ENCODE measurements at places on chromosomes 12 and 14.

- no peak for DNase-seq
These were observed 25.1 kb downstream of the DYRK4 start for GRCh38 chr12:4587108-4587507.

DNA sequence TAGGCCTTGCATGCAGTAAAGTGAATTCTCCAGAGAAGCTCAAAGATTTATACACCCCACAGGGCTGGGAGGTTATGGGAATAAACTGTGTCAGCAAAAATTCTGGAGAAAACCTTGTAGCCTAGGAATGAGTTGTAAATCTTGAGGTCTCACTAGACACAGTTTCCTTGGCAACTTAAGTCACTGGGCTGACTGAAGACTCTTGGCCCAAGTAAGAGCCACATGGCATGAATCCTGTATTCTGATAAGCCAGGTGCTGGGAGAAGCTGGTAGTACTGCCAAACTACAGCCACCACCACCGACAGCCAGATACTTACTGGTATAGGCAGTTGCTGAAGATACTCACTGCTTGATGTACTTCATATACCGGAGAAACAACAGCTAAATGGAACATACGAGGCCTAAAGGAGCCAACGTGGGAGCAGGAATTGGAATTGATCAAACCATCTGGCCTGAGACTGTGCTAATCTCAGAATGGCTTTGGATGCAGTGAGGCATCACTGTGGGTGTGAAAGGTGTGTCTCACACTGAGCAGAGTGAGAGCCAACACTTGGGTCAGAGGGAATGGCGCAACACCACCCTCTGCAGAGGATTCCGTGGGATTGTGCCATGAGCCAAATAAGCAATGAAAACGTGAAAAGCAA lies 102.8 kb upstream of the TMCC3 start:
- DNase-seq: no peak

DNA sequence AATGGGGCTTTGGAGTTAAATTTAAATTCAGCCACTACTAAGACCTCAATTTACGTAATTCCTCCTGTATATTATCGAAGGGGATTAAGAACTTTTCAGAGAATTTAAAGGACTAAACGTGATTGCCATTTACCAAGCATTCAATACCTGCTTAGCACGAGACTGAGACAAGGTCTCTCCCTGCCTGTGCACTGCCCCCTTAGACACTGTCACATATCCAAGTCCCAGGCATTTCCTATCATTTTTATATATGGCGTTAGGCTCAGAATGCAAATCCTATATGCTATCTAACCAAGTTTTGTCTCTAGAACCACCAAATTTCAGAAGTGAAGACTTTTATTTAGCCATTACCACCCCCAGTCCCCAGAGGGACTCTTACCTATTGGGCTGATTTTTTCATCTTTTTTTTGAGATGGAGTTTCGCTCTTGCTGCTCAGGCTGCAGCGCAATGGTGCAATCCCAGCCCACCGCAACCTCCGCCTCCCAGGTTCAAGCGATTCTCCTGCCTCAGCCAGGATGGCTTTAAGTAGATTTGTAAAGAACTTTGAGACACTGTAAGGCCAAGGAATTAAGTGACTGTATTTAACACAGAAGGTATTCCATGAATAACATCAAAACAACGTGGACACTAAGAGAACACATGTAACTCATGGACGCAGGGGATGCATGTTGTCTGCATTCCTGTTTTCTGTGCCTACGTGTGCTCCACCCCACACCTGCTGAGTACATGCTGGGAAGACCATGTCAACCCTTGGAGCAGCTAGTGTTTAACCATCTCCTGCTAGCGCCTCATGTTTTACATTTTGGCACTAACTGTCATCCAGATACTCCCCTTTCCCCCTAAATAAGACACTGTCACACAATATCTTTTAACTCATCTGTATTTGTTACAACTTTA lies 6.4 kb downstream of the HSP90AA1 start:
- no peak for DNase-seq

DNA sequence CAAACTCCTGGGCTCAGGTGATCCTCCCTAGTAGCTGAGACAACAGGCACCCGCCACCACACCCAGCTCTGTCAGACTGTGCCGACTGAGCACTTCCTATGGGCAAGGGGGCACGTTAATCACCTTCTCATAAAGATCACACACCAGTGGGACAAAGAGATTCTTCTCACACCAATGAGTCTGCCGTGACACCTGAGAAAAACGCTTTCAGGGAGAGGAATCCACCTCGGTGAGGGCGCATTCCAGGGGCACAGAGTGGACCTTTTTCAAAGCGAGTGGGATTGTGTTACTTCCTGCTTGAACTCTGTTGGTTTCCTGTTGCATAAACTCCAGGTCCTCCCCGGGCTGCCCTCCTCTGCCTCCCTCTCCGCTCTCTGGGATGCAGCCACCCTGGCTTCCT lies 17.5 kb upstream of the SCARB1 start:
- no peak for DNase-seq

DNA sequence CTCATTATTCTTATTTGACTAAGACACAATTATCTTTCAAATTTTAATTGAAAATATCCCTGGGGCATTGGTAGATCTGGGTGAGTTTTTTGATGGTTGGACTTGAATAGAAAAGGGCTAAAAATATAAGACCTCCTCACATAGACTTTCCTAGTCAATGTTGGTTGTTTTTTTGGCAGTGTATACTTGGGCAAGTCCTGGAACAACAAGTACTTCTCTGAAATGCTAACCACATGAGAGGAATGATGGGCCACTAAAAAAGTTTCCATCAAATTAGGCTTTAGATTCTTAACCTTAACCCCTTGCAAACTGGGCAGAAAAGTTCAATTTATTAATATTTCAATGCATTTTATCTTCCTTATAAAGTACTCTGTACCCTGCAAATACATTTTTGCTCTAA lies 97.6 kb downstream of the FGD4 start:
- no peak for DNase-seq

GRCh38 chr14:92587700-92588085 lies 74.1 kb downstream of the RIN3 start:
- DNase-seq: no peak

- DNase-seq: no peak
These were observed 170.7 kb downstream of the ESRRB start for GRCh38 chr14:76546426-76547221.

DNA sequence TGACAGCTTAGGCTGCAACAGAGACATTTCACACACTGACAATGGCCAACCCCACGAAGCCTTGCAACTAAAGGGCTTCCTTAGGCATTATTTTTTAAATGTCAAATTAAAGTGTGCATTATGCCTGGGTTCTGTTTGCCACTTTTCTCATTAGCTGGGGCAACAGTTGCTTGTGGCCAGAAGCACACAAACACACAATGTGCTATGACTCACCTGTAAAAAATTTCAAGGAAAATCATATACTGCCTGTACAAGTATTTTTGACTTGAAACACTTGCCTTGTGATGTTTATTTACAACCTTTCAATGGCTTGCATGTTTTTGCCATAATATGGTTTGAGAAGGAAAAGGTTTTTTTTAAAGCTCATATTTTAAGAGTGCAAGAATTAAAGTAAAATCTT lies 1.9 kb downstream of the NTN4 start:
- no peak for DNase-seq

DNA sequence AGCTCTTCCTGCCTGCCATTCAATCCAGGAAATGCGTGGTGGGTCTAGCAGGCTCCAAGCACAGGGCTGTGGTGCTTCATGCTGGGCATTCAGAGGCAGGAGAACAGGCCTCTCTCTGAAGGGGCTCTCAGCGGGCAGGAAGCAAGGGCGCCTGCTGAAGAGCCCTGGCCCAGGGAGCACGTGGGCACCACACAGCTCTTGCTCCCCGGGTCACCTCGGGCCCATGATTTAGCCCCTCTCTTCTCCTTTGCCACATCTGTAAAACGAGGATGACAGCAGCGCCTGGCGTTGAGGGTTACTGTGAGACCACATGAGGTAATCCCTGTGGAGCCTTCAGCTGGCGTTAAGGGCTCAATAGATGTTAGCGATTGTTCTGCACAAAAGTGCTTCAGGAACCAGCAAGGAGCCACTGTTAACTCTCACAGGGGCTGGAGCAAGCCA lies 37.6 kb upstream of the SPTLC2 start:
- DNase-seq: no peak

DNA sequence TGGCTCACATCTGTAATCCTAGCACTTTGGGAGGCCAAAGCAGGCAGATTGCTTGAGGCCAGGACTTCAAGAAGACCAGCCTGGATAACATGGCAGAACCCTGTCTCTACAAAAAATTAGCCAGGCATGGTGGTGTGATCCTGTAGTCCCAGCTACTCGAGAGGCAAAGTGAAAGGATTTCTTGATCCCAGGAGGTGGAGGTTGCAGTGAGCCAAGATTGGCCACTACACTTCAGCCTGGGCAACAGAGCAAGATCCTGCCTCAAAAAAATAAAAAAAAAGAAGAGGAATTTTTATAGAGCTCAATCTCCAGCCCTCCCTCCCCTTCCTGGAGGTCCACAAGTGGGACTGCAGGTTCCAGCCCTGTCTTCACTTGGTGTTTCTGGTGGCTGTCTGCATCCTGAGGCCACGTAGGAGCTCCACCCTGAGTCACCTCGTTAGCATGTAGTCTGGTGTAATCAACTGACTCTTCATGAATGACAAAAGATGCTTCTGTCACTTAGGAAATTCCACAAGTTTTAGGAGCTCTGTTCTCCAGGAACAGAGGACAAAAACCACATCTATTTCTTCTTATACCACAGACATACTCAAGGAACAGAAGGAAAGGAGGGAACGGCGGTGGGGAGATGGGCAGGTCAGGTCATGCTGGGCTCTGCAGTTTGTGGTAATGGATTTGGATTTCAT lies 16.2 kb downstream of the CCDC62 start:
- no peak for DNase-seq

DNA sequence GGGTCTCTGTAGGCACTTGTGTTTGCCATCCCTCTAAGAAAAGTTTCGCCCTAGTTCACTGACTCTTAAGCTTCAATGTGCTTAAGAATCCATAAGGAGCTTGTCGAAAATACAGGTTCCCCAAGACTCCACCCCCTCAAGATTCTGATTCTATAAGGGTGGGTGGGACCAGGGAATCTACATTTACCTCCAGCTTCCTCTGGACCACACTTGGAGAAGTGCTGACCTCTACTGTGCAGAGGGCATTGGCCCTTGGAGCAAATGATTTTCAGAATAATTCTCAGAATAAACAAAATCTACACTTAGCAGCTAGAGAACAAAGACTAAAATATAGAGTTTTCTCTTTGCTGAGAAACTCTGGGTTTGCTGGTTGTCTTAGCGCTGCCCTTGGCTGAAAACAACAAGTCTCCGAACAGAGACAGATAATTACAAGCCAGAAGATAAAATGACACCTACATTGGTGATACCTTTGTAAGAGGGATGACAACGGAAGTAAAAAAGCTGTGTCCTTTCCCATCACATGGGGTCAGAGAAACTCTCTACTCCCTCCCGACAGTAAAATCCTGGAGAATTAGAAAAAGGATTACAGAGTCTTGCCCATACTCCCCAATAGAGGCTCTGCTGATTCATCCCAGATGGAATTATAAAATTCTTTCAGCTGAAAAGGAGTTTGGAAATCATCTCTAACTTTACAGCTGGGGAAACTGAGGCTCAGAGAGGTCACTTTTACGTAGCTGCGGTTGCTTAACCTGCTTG lies 4.8 kb downstream of the TGFB3 start:
- DNase-seq: no peak

DNA sequence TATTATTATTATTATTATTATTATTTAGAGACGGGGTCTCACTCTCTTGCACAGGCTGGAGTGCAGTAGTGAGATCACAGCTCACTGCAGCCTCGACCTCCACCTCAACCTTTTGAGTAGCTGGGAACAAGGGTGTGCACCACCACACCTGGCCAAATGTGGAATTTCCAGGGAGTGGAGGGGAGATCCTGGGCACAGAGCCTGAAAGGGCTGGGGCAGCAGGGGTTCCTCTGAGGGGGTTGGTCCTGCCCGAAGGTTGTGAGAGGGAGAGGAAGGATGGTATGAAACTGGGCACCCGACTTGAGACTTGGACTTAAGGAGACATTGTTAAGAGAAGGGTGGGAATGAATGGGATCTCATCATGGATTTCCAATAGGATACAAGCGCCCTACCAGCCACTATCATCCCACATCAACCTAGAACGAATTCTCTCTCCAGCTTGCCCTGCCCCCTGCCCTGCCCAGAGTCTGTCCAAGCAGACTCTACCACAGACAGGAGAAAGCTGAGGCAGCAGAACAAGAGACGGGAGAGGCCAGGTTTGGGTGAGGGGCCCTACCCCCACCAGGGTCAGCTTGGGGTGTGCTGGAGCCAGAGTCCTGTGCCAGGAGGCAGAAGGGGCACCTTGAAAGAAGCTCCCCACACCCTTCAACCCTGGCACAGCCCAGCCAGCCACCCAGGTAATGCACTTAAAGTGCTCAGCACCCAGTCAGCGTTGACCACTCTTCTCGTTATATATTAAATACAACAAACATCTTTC lies 2.4 kb upstream of the DYNC1H1 start:
- DNase-seq: no peak

DNA sequence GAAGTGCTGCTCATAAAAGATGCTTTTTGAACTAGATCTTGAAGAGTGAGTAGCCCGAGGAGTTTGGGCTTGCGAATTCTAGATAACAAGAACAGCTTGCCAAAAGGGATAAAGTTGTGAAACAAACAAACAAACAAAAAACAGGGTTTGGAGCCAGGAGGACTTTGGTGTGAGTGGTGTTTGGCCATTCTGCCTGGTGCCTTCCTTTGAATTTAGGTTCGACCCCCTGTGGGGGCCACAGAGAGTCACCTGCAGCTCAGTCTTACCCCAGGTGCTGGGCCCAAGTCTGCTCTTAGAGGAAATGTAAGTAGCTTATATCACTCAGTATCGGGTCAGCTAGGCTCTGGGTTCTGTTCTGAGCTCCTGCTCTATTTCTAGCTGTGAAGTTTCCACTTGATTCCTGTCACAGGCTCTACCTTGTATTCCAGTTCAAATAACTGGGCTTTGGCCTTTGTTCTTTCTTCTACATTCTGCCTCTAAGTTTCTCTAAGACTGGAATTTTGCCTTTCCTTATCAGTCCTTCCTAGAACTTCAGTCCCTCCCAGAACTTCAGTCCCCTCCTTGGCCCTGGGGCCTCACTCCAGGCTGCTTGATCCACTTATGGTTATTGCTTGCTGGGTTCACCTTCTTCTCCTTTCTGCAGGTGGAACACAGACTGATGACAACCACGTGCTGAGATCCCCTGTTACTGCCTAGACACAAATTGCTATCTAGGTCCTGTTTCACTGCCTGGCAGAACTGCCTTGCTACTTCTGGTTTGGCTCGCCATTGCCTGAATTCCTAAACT lies 20.5 kb upstream of the DUSP6 start:
- no peak for DNase-seq

- DNase-seq: no peak
These were observed 1182.2 kb downstream of the FLRT2 start for GRCh38 chr14:86712176-86712575.

GRCh38 chr14:21103411-21103709 lies 2.5 kb downstream of the TMEM253 start:
- no peak for DNase-seq

- DNase-seq: no peak
These were observed 9.0 kb downstream of the TNS2 start for GRCh38 chr12:53058674-53059433.

DNA sequence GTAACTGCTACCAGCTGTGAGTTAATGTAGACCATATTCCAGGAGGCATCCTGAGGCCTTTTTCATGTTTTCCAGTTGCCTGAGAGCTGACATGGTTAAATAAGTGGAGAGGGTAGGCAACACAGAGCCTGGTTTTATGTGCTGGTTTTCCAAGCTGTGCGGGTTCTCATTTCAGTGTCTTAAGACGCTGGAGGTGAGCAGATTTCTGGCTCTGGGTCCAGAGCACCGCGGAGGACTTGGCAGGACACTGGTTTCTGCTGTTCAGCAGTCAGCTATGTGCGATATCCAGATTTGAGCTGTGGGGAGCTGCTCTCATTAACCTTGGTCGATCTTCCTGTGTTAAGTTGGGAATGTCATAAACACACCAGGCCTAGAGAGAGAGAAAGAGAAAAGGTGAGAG lies 680.8 kb downstream of the BCL11B start:
- no peak for DNase-seq

- no peak for DNase-seq
These were observed 18.2 kb upstream of the POC1B start for GRCh38 chr12:89544022-89544421.
